ENCODE measurements at places on chromosomes 3 and 15.

GRCh38 chr3:20575146-20575545 lies 389.1 kb upstream of the SGO1 start:
- no peak for DNase-seq

- DNase-seq, result no peak
These were observed 66.3 kb upstream of the ACAD9 start for GRCh38 chr3:128813097-128813496.

- DNase-seq, result no peak
These were observed 35.6 kb upstream of the LIPC start for GRCh38 chr15:58396181-58396580.

DNA sequence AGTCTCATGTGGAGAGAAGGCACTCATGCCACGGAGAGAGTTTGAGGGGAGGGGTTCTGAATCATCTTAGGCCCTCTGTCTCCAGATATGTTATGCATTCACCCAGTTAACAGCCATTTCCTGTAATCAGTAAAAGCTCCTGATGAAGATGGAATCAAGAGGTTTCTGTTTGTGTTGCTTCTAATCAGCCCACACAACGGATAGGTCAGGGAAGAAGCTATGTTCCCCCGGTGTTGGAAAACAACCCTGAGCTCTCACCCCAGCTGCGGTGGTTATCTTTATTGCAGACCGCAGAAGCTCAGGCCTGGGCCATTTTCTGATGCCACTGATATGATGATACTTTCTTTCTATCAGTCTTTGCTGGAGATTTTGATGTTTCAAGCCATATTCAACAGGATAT lies 338.5 kb upstream of the ONECUT1 start:
- DNase-seq, result no peak

GRCh38 chr3:155423526-155424322 lies 130.2 kb upstream of the STRIT1 start:
- peak; percentile 33 for DNase-seq

DNA sequence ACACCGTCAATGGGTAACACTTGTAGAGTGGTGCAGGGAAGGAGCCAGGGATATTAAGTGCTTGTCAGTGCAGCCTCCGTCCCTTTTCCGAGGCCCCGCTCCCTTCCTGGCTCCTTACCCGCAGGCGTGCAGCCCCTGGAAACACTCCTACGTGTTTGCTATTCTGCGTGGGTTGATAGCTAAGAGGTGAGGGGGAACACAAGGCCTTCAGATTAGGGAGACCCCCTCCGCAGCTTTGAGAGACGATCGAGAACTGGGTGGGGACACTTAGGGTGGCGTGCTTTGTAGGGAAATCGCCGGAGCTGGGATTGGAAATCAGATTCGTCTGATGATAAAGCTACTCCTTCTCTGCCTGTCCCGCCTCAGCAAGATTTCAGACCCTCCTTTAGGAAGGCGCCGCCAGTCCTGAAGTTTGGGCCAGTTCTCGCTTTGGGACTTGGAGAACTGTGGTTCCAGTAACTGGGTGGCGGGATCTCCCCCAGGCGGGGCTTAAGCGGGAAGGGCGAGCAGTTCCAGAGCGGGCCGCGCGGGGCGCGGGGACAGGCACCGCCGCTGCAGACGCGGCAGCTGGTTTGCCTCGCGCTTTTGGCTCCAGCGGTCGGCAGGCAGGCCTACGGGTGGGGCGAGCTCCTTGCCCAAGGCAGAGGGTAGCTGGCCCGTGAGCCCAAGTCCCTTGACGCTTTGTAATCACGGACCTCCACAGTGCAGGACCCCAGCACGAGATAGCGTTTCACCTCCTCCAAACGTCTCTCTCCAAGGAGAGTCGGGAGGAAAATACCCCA lies 8.0 kb upstream of the FAM107A start:
- DNase-seq, result peak; percentile 81

- no peak for DNase-seq
These were observed 357.9 kb downstream of the KCNH8 start for GRCh38 chr3:19506171-19506570.

- DNase-seq, result no peak
These were observed 193.4 kb downstream of the SUCLG2 start for GRCh38 chr3:67460841-67461510.

DNA sequence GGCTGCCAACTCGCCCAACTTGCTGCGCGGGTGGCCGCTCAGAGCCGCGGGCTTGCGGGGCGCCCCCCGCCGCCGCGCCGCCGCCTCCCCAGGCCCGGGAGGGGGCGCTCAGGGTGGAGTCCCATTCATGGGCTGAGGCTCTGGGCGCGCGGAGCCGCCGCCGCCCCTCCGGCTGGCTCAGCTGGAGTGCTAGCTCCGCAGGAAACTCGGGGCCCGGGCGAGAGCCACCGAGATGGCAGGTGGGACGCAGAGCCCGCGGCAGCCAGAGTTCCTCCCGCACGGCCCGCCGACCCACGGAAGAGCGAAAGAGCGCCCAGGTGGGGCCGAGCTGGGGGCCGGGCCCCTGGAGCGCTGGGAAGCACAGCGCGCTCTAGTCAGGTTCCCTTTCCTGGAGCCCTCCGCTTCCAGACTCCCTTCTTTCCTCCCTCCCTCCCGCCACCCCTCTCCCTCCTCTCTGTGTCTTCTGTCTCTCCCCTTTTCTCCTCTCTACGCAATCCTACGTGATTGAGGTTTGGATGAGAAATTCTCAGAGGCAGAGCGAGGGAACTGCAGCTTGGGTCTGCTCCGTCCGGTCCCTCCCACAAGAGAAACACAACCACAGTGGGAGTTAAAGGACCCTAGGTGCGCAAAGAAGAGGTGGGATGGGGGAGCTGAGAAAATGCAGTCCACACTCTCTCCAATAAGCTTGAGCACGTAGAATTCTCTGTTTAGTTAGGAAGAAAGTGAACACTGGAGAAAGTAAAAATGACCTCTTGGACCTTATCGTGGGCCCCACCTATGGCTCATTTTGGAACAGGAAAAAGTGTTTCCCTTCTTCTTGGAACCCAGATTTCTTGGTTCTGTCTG lies 317.3 kb downstream of the FGF12 start:
- peak; percentile 6 for DNase-seq

- DNase-seq, result no peak
These were observed 271.4 kb downstream of the ARRDC4 start for GRCh38 chr15:98231696-98232440.

DNA sequence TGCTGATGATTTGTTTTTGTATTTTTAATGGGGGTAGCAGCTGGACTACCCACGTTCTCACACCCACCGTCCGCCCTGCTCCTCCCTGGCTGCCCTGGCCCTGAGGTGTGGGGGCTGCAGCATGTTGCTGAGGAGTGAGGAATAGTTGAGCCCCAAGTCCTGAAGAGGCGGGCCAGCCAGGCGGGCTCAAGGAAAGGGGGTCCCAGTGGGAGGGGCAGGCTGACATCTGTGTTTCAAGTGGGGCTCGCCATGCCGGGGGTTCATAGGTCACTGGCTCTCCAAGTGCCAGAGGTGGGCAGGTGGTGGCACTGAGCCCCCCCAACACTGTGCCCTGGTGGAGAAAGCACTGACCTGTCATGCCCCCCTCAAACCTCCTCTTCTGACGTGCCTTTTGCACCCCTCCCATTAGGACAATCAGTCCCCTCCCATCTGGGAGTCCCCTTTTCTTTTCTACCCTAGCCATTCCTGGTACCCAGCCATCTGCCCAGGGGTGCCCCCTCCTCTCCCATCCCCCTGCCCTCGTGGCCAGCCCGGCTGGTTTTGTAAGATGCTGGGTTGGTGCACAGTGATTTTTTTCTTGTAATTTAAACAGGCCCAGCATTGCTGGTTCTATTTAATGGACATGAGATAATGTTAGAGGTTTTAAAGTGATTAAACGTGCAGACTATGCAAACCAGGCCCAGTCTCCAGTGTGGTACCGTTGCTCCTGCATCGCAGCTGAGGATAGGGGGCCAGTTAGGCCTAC lies 1.4 kb upstream of the FES start:
- no peak for DNase-seq

DNA sequence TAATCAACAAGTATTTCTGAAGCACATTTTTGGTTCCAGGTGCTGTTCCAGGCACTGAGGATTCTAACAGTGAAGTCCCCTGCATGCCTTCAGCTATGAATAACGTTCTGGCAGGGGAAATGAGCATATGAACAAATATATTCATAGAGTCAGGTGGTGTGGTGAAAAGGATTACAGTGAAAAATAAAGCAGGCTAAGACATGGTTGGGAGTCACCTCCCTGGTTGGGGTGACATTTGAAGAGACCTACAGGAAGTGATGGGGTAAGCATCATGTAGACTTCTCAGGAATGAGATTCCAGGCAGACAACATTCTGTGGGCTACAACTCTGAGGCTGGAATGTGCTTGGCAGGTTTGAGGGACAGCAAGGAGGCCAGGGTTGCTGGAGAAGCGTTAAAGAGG lies 15.0 kb downstream of the FRMD4B start:
- DNase-seq, result no peak

DNA sequence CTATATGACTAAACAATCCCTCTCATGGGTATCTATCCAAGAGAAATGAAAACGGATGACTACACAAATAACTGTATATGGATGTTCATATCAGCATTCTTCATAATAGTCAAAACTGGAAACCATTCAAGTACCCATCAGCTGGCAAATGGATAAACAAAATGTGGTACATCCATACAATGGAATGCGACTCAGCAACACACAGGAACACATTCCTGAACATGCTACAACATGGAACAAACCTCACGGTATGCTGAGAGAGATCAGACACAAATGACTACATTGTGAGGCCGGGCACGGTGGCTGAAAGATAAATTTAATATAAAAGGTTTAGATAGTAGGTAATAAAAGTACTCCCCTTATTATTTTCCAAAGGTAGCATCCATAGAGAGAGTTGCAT lies 42.6 kb downstream of the CCR4 start:
- DNase-seq, result no peak

- DNase-seq, result peak; percentile 24
These were observed 21.2 kb downstream of the CRTC3 start for GRCh38 chr15:90550919-90551318.

GRCh38 chr3:196837819-196838420 lies 29.8 kb upstream of the SENP5 start:
- peak; percentile 76 for DNase-seq

DNA sequence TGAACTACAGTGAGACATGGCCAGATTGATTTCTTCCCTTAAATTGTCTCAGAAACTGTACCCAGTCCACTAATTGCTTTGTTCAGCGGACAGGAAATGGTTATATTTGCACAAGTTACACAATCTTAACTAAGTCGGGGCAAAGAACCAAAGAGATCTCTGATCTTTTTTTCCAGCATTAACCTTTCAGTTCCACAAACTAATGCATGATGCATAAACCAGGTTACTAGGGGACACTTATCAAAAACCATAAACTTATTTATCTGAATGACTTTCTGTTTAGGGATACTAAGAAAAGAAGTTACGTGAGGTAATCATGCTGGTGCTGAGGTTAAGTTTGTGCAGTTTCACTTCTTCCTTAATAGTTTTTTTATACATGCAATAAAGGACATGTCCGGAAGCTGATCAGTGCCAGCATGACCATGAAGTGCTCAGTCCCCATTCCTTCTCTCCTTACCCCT lies 22.4 kb downstream of the FNDC3B start:
- peak; percentile 29 for DNase-seq

- no peak for DNase-seq
These were observed 67.1 kb downstream of the AAGAB start for GRCh38 chr15:67187351-67187854.

DNA sequence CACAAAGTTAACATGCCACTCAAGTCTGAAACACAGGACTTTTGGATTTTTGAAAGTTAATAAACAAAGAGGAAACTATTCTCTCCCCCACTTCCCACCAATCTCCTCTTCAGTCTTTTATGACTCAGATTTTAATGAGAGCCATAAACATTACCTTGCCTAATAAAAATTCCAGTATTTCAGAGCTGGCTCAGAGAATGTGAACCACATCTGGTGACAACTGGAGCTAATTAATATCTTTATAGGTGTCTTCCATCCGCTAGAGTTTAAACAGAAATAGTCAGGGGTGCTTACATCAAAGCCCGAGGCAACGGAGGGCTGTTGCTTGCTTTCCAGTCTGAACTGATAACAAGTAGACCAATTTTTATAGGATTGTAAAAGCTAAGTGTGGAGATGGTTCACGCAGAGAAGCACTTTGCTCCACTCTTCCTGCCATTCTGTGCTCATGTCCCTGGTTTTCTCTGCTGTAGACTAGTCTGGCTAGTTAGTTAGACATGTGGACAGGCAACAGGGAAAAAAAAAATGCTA lies 363.6 kb downstream of the NR2F2 start:
- DNase-seq, result no peak

DNA sequence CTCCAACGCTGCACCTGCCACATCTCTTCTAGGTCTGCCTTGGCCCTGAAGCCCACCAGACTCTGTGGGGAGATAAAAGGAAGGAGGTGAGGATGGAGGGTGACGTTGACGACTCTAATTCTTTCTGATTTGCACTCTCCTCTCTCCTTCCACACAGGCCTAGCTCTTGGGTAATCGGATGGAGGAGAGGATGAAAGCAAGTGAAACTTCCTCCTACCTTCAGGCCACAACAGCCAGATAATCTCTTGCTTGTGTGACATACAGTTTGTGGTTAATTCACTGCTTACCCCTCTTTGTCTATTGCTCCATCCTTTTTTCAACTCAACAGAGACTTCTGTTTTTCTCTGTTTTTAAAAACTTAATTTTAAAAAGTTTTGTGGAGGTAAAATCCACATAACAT lies 208.1 kb downstream of the SV2B start:
- no peak for DNase-seq

- no peak for DNase-seq
These were observed 39.4 kb downstream of the FBXL22 start for GRCh38 chr15:63636518-63637061.

DNA sequence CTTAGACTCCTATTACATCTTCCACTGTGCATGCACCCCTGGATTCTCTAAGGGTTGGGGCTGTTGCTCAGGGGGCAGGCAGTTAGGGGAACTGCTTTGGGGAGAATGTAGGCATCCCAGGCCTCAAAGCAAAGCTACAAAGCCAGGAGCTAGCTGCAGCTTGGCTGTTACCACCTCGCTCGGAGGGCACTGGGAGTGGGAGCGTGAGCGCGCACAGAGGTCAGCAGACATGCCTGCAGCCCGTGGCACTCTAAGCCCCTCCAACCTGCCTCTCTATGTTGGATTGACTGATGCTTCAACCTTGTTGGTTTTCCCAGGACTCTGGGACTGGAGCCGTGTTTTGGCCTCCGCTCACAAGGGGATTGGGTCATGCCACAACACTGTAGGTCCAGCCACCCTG lies 69.8 kb downstream of the CPN2 start:
- no peak for DNase-seq

GRCh38 chr3:109853077-109853731 lies 515.9 kb upstream of the DPPA4 start:
- no peak for DNase-seq

DNA sequence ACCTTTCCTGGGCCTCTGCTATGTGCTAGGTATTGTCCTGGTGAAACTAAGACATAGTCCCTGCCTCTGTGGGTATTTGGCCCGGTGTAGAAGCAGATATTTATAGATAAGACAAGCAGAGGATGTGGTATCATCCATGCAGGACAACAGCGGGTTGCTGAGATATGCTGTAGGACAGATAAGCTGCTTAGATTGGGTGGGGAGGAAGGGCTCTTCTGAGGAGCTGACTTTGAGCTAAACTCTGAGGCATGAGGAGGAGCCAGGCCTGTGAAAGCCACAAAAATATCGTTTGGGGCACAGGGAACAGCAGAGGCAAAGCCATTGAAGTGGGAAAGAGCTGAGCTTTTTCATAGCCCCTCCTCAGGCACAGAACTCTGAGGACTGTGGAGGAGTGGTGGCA lies 492.5 kb upstream of the CFAP20DC start:
- DNase-seq, result no peak

All from germinal center (tissue), 1 donor.